ENCODE measurements at places on chromosomes 2 and 18.

- peak; percentile 23 for DNase-seq
Observed at GRCh38 chr2:72325592-72326422, 178.1 kb upstream of the CYP26B1 start.

GRCh38 chr18:57429167-57430078 lies 5.8 kb upstream of the ONECUT2 start:
- peak; percentile 42 for DNase-seq

DNA sequence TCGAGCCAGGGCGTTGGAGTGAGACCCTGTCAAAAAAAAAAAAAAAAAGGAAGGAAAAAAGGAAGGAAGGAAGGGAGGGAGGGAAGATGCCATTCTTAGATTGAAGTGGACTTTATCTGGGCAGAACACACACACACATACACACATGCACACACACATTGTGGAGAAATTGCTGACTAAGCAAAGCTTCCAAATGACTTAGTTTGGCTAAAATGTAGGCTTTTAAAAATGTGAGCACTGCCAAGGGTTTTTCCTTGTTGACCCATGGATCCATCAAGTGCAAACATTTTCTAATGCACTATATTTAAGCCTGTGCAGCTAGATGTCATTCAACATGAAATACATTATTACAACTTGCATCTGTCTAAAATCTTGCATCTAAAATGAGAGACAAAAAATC lies 564 bp upstream of the TTR start:
- DNase-seq = no peak

DNA sequence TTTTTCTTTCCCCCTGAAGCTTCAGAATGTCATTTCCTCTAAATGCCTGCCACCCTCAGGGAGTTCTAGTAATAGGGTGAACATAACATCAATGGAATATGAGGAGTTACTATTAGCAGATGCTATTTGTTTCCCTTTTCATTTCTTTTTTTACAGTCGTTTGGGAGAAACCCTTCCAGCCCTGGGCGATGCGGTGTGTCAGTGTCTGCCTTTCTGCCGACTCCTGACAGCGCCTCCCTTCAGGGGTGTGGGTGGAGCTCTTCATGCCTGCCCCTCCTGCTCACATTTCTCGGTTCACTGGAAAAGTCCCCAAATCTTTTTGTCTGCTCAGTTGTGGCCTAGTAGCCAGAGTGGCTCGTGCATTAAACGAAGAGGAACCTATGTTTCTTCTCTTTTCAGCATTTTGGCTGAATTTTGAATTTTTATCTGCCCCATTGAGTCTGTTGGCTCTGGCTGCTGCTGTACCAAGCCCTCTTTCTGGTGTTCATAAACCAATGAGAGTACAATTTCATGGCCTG lies 72.3 kb downstream of the FMNL2 start:
- DNase-seq = peak; percentile 5

Data from activated CD8-positive, alpha-beta T cell treated with anti-CD3 and anti-CD28 coated beads for 36 hours (primary cell).